Lower leg skin (tissue), 4 donors: ENCODE measurements at places on chromosomes 5 and 9. TPM values are rescaled to one million over a fixed set of nuclear protein-coding genes. Genes with fewer than 3 reads are reported as not detected.

DNA sequence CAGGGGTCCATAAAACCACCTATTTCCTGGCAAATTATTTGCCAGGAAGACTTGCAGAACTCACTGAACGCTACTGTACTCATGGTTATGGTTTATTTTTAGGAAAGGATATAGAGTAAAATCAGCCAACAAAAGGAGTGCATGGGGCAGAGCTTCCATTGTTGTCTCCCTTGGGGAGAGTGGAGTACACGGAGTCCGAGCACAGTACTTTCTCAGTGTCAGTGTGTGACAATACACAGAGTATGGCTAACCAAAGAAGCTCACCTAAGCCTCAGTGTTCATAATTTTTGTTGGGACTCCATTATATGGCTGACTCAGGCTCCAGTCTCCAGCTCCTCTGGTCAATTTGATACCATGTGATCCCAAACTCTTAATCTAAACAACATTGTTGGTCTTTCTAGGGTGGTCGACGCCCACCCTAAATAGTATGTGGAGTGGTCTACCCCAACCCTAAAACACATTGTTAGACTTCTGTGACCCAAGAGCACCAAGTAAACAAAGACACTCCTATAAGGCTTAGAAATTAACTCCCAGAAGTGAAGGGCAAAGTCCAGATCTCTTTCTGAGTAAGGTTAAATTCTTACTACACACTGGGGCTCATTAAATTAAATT is 74.9 kb downstream of the SLC44A1 start:
- DNase-seq = no peak

Gene SLC45A2
- 1.5 TPM for total RNA-seq

Gene HTR4
- not detected for total RNA-seq

GRCh38 chr5:152736906-152737305 is 331.8 kb upstream of the NMUR2 start:
- DNase-seq = no peak

DNA sequence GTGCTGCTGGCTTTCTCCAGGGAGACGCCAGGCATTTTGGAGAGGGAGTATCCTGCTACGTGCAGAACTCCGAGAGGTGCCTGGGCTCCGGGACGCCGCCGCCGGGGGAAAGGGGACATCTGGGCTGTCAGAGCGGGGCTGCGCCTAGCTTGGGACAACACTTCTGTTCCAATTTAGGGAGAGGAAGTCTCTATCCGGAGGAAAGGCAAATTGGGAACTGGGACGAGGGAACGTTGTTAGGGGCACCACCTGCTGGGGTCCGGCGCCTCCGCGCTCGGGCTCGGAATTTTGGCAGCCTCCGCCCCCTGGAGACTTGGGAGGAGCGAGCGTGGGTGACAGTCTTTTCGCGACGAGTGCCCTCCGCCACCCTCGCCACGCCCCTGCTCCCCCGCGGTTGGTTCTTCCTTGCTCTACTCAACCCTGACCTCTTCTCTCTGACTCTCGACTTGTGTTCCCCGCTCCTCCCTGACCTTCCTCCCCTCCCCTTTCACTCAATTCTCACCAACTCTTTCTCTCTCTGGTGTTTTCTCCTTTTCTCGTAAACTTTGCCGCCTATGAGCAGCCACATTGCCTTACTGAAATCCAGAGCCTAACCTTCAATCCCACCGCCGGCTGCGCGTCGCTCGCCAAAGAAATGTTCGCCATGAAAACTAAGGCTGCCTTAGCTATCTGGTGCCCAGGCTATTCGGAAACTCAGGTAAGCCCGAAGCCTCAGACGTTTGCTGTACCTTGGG is 1.6 kb downstream of the TSLP start:
- peak; percentile 92 for DNase-seq

Gene NUTM2F
- not detected for total RNA-seq

GRCh38 chr5:140795259-140795641 is 598 bp downstream of the PCDHA2 start:
- no peak for DNase-seq

GRCh38 chr5:36642089-36642488 is 35.7 kb downstream of the SLC1A3 start:
- DNase-seq = no peak

- no peak for DNase-seq
Observed at GRCh38 chr9:127197861-127198430, 66.6 kb upstream of the GARNL3 start.

Gene GAPVD1
- 50.9 TPM for total RNA-seq

Gene MORN5
- not detected for total RNA-seq

DNA sequence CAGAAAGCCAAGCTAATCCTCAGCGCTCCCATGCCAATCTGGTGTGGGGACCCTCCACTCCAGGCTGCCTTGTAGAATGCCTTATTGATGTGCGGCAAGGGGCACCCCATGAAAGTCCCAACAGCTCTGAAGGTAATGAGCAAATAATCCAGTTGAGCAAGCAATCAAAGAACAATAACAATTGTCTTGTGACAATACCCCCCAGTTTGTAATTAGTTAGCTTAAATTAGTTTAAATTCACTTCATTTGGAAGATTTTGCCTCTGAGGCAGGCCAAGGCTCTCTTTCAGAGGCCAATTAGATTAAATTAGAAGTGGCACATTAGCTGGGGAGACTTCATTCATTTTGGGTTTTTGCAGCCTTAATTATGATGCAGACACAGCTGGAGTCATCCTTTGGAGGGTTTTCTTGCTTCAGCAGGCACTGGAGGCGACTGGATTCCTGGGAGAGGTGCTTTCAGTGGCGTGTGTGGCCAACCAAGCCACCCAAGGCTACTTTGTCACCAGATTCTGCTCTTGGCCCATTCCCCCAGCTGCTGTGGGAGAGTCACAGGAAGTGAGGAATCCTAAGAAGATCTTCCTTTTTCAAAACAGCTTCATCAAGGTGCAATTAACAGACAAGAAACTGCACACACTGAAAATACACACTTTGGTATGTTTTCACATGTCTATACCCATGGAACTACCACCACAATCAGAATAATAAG is 17.9 kb upstream of the FBP1 start:
- DNase-seq = no peak

- no peak for DNase-seq
Observed at GRCh38 chr9:100222674-100223073, 123.6 kb downstream of the INVS start.

- no peak for DNase-seq
Observed at GRCh38 chr9:92968081-92968480, 20.8 kb downstream of the FGD3 start.

DNA sequence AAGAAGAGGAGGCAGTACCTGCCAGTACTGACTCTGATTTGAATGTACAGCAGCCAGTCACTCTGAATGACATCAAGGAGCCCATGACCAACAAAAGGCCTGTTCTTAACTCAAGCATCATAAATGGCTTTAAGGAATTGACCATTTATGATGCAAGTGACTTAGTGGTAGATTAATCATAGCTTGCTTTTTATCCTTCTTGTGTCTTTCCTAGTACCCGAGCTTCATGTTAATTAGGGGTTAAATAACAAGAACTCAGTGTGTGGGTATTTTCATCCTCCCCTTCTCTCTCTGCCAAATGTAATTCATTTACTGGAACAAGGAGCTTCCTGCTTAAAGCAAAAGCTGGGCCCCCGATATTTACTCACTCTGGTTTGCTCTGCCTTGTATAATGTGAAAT is 146.5 kb downstream of the UNC13B start:
- DNase-seq = no peak

DNA sequence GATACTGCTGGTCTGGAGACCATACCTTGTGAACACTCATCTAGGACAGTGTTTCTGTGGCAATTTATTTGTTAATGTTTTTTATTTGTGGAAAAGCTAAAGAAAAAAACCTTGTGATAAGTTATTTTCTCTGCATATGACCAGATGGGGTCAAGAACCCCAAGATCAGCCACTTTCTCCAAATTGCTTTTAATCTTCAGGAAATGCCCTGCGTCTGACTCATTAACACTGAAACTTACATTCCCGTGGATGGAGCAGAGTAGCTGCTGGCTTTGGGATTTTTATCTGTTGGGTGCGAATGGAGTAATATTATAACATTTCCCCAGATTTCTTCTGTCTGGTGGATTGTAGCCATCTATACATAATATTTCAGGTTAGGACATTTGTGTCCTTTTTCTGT is 444.5 kb downstream of the SH3GL2 start:
- DNase-seq = no peak

Gene ACOT12
- not detected for total RNA-seq

Gene GABRA6
- total RNA-seq = not detected

DNA sequence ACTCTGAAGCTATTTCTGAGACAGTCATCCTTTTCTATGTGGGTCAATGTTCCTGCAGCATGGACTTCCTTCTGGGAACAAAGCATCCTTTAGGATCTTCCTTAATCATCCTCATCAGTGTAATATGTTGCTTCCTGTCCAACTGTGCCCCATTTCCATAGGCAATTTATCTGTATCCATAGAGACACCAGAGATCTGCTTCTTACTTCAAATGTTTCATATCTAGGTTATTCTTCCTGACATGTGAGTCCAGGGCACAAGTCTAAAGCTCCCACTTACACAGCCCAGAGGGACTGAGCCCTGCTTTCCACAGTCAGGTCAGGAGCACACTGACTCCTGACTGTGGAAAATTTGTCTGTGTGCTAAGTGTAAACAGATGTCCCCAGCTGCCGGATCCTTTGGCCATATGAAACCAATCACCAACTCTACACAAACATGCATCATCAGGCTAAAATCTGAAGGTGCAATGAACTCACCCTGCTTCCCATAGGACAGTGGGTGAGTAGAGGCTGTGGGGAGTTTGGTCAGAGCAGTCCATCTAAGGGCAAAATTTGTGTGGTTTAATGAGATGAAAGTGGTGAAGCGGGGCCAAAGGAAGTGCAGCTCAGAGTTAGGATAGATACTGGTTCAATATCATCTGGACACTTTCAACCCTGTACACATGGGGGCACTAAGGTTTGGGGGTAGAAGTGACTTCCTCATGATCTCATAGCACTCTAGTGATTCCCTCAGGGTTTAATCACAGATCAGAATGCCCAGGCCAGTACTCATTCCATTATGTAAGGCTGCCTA is 85.2 kb upstream of the TNC start:
- DNase-seq = no peak

DNA sequence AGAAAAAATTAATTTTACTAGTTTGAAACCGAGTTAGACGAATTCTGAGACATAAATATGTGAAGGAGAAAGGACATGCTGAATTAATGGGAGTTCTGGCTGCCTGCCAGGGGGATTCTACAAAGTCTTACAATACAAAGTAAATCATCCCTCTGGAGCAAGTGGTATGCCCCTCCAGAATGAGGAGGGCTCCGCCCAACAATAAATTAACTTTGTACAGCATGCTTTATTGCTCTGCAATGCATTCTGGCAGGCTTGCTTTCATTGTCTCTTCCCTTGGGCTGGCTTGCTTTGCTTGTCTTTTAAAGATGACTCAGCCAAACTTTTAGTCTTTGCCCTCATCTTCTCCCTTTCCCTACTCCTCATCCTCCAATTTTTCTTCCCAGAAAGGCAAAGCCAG is 11.7 kb upstream of the PCDHB1 start:
- no peak for DNase-seq

DNA sequence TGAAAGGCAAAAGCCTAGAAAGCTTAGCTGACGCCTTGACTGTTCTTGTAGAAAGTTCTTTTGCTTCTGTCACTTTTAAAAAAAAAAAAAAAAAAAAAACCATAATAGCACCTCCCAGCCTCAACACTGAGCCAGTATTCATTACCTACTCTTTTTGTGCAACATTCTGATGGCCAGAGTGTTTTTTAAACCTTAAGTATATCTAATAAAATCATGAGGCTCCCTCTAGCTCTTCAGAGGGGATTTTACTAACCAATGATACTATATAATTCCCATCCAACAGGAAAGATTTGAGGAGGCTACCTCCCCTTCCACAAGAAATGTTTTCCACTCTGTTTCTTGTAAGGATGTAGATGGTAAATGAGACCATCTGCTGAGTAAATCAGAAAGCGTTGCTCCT is 3.9 kb downstream of the BNC2 start:
- DNase-seq = no peak

DNA sequence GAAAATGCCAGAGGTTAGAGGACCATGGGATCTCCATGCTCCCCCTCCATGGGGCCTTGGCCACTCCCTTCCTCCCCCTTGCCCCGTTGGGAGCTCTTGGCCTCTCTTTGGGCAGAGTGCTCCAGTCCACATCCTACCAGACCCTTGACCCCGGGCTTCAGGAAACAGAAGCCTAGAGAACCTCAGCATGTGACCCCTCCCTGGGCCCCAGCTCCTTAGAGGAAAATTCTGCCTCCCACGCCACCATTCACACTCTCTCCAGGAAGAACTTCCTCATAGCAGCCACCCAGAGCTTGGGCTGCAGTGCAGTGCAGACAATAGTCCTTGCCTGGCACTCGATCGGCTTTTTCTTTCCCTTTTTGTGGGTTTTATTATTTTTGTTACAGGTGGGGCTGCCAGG is 6.0 kb downstream of the LHX6 start:
- no peak for DNase-seq

DNA sequence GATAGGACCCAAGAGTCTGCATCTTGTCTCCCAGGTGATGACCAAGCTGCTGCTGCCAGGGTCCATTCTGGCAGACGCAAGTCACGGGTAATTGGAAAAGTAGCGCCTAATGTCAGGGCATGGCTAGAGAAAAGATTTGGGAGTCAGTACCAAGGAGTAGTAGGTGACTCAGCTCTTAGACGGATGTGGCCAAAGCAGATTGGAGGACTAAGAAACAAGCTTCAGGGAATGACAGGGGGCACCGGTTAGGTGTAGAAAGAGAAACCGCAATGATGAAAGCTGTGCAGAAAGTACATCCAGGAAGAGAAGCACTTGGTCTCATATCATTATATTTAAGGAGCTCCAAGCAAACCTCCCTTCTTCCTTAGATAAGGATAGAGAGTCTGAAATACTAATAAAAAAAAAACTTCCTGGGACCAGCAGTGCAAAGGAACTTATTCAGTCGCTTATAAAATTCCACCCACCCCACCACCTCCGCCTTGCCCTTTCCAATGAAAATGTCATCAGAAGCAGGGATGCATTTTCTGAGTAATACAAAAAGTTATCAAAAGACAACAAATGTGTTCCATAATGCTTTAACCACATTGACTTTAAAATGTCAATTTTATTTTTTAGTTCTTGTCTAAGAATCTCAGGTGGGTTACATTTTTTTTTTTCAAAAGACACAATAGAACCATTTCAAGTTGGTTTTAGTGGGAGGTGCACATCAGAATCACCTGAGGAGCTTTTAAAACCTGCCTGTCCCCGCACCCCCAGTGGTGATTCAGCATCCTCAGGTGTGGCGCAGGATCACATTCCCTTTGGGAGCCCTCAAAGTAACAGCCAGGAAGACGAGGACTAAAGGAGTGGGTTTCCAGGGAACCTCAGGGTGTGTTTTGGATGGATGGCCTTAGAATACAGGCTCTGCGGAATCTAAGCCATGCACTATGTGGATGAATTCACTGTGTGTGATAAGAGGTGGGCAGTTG is 31.2 kb downstream of the PTPN3 start:
- DNase-seq = no peak

GRCh38 chr5:123297866-123298265 is 125.3 kb downstream of the CEP120 start:
- DNase-seq = no peak

Gene CFAP77
- not detected for total RNA-seq

- DNase-seq = no peak
Observed at GRCh38 chr9:136171009-136171800, 33.7 kb downstream of the LHX3 start.

- DNase-seq = no peak
Observed at GRCh38 chr5:128649192-128649591, 111.1 kb upstream of the FBN2 start.
